Lung microvascular endothelial cell (primary cell): ENCODE measurements at places on chromosomes 3 and 15. TPM values are rescaled to one million over a fixed set of nuclear protein-coding genes. Genes with fewer than 3 reads are reported as not detected.

The SLC22A14 gene
- not detected in 2 replicates for total RNA-seq

The SERPINI2 gene
- not detected in 2 replicates for total RNA-seq

The C3orf85 gene
- not detected in 2 replicates for total RNA-seq

The ARNT2 gene
- total RNA-seq, result under 0.01 and 0.22 TPM in 2 replicates

The SCAANT1 gene
- total RNA-seq, result 1.7 TPM in 1 of 2 replicates, not detected in the other

The GPR156 gene
- not detected in 2 replicates for total RNA-seq

The PAQR5 gene
- not detected in 2 replicates for total RNA-seq

The HCN4 gene
- total RNA-seq, result not detected in 2 replicates

The GOLGB1 gene
- 29.9 and 35.3 TPM in 2 replicates for total RNA-seq

The ALDH1A3 gene
- 16.1 and 22.2 TPM in 2 replicates for total RNA-seq

The SPRED1 gene
- 13.9 and 15.3 TPM in 2 replicates for total RNA-seq

The GPR171 gene
- not detected in 2 replicates for total RNA-seq

The CD96 gene
- not detected in 2 replicates for total RNA-seq

The UBR1 gene
- total RNA-seq, result 31.4 and 46.2 TPM in 2 replicates

The EXD1 gene
- total RNA-seq, result not detected in 2 replicates

The ATP6V1A gene
- total RNA-seq, result 104 and 163 TPM in 2 replicates

The MYL3 gene
- total RNA-seq, result not detected in 2 replicates

The AMIGO3 gene
- under 0.01 and 0.40 TPM in 2 replicates for total RNA-seq

The MESP1 gene
- under 0.01 and 0.22 TPM in 2 replicates for total RNA-seq

The THSD4 gene
- 20.2 and 21.4 TPM in 2 replicates for total RNA-seq

The MYO5C gene
- total RNA-seq, result 7.4 and 8.5 TPM in 2 replicates

The EHD4 gene
- 54.6 and 71.7 TPM in 2 replicates for total RNA-seq

The IP6K1 gene
- 37.3 and 47.4 TPM in 2 replicates for total RNA-seq

The POLR2M gene
- 200 and 211 TPM in 2 replicates for total RNA-seq

The ADGRG7 gene
- total RNA-seq, result not detected in 2 replicates

The CLDN1 gene
- 0.20 and 0.44 TPM in 2 replicates for total RNA-seq

The ZNF619 gene
- 4.4 and 5.8 TPM in 2 replicates for total RNA-seq

The DET1 gene
- total RNA-seq, result 1.6 and 2.2 TPM in 2 replicates

The CLRN1 gene
- total RNA-seq, result not detected in 2 replicates

The PLSCR4 gene
- 494 and 1,169 TPM in 2 replicates for total RNA-seq

The WDR72 gene
- not detected in 2 replicates for total RNA-seq

The ZNF80 gene
- not detected in 2 replicates for total RNA-seq

The TTLL13 gene
- total RNA-seq, result under 0.01 TPM in 2 replicates

The CRYGS gene
- 0.87 and 1.2 TPM in 2 replicates for total RNA-seq

The GREM1 gene
- total RNA-seq, result under 0.01 TPM in 2 replicates

The CPNE9 gene
- under 0.01 TPM in 1 of 2 replicates, not detected in the other for total RNA-seq

The CMTM7 gene
- 17.4 and 24.6 TPM in 2 replicates for total RNA-seq
